ENCODE measurements at places on chromosomes 4 and X. TPM values are rescaled to one million over a fixed set of nuclear protein-coding genes. Genes with fewer than 3 reads are reported as not detected.

Gene SPANXA2
- not detected for total RNA-seq

Gene GSX2
- total RNA-seq = not detected

Gene F11
- total RNA-seq = not detected

Gene HSFX2
- total RNA-seq = 0.18 TPM
